Fibroblast of the aortic adventitia (primary cell): ENCODE measurements at places on chromosomes 4 and X.

DNA sequence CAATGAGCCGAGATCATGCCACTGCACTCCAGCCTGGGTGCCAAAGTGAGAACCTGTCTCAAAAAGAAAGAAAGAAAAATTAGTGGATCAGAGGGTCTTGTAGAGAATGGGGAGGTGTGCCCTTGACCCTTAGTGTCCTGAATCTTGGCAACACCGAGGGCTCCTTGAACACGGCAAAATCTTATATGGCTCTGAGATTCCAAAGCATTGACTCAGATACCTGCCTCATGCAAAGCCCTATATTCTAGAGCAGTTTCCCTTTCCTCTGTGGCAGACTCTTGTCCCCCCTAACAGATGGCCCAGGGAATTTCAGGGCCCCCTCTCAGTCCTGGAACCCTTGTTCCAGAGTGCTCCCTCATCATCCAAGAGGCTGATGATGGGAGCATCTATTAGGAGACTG is 6.8 kb downstream of the CLDN2 start:
- no peak for DNase-seq

GRCh38 chrX:103585411-103586313 is at the start of gene TCEAL4:
TSS of gene TCEAL4 (plus strand) at chrX:103585515. CDS start at chrX:103586676, 1,161 bp downstream.
- DNase-seq: peak; percentile 21

GRCh38 chr4:140238351-140239056 is 84.5 kb upstream of the MAML3 start:
- peak; percentile 95 for DNase-seq

GRCh38 chrX:21493226-21493830 is 119.1 kb downstream of the CNKSR2 start:
- DNase-seq: peak; percentile 41

- no peak for DNase-seq
Measured at GRCh38 chr4:147220833-147221232, 260.1 kb upstream of the EDNRA start.

DNA sequence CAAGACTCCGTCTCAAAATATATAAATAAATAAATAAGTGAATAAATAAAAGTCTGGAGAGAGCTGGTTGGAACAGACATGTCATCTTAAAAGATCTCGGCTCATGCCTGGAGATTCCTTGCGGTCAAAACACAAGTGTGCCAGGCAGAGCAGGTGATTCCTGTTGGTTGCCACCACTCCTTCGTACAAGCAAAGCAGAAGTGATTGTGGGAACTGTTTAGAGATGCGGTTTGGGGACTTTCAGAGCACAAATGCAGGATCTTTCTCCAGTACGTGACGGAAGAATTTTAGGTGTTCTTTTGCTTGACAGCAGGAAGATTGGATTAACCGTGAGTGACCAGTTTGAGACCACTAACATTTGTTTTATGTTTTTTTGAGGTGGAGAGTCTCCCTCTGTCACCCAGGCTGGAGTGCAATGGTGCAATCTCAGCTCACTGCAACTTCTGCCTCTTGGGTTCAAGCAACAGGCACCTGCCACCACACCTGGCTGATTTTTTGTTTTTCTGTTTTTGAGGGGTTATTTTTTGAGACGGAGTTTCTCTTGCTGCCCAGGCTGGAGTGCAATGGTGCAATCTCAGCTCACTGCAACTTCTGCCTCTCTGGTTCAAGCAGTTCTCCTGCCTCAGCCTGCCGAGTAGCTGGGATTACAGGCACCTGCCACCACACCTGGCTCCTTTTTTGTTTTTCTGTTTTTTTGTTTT is 2.8 kb upstream of the CRLF2 start:
- no peak for DNase-seq

DNA sequence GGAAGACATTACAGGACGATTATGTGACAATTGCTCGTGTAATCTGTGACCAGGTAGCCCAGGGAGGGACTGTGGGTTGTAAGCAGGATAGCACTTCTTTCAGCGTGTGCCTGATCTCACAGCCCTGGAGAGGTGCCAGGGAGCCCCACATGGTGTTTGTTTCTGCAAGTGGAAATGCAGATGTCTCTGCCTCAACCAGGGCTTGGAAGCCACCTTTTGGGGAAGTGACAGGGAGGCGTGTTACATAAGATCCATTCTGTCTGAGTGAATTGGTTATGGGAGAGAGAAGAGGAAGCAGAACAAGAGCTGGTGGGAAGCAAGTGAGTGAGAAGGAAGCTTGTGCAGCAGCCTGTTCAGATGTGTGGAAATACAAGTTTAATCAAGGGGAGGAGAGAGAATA is 104.5 kb upstream of the GATB start:
- no peak for DNase-seq

- DNase-seq: no peak
Measured at GRCh38 chr4:142334931-142335330, 511.2 kb downstream of the INPP4B start.

GRCh38 chr4:82903737-82904136 is 3.2 kb downstream of the THAP9 start:
- no peak for DNase-seq

- peak; percentile 49 for DNase-seq
Measured at GRCh38 chr4:25703731-25704388, 48.2 kb downstream of the SLC34A2 start.

GRCh38 chr4:158527516-158527915 is 5.8 kb downstream of the RXFP1 start:
- DNase-seq: no peak

GRCh38 chr4:2930758-2931511 is 32.3 kb downstream of the NOP14 start:
- DNase-seq: no peak

- no peak for DNase-seq
Measured at GRCh38 chrX:2474963-2475726, 25.6 kb downstream of the DHRSX start.

DNA sequence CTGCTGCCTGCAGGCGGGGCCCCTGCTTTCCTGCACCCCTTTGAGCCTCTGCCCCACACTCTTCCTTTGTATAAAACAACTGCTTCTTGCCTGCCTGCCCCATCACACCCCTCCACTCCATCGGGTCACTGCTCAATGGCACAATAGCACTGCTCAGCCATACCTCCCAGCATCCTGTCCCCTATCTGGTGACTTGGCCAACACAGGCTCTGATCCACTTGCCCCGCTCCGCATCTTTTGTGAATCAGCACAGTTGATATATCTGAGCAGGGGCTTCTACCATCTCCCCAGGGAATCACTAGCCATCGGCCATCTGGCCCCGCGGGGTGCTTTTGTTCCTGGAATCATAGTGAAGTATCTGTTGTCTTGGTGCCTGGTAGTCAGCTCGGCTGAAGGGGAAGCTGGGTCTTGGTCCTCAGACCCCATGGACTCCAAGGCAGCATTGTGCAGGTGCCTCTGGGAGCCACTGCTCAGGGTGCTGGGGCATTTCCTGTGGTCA is 45.3 kb downstream of the MAP7D3 start:
- no peak for DNase-seq
